HuH-7.5 (cell line): ENCODE measurements at places on chromosomes 2 and 18.

DNA sequence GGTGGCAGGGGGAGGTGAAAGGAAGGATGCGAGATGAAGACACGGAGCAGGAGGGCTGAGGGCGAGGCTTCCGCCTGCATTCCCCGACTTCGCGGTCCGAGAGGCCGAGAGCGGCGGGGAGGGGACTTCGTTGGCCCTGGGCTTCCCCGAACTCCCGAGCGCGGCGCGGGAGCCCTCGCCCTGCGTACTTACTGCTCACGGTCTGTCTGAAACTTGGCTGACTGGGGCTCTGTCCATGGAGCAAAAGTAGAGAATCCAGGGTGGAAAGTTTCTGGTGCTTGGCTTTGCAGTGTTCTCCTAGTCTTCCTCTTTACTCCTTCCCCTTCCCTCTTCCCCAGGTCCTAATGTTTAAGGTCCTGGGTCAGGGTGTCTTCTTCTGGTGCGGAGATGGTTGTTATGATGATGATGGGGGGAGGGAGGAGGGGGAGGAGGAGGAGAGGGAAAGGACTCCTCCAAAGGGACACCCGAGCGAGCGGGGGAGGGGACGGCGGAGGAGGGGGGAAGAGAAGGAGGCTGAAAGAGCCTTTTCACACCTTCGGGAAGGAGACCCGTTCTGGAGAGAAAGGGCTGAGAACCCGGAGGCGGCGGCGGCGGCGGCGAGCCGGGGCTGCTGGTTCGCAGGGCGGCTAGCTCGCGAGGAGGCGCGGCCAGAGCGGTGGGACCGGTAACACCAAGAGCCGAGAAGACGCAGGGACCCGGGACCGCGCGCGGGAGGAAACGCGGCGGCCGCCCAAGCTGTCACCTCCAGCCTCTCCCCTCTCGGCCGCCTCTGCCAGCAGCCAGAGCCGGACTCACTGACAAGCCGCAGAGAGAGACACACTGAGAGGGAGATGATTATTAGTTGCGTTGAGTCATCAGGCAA is at the start of gene SATB2:
Gene SATB2, minus strand, starts transcription at position 793 of the 862 bp plus-strand sequence. CDS start 1,902 bp downstream, outside the sequence.
- no peak for DNase-seq

DNA sequence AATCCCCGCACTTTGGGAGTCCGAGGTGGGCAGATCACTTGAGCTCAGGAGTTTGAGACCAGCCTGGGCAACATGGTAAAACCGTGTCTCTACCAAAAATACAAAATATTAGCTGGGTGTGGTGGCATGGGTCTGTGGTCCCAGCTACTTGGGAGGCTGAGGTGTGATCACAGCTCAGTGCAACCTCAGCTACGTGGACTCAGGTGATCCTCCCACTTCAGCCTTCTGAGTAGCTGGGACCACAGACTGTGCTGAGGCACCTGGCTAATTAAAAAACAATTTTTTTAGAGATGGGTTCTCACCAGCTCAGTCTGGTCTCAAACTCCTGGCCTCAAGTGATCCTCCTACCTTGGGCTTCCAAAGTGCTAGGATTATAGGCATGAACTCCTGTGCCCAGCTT is 23.4 kb downstream of the ANKRD12 start:
- no peak for DNase-seq

GRCh38 chr2:121705390-121705789 is 31.3 kb downstream of the NIFK start:
- no peak for DNase-seq

GRCh38 chr2:158953926-158954763 is 14.3 kb upstream of the TANC1 start:
- no peak for DNase-seq

DNA sequence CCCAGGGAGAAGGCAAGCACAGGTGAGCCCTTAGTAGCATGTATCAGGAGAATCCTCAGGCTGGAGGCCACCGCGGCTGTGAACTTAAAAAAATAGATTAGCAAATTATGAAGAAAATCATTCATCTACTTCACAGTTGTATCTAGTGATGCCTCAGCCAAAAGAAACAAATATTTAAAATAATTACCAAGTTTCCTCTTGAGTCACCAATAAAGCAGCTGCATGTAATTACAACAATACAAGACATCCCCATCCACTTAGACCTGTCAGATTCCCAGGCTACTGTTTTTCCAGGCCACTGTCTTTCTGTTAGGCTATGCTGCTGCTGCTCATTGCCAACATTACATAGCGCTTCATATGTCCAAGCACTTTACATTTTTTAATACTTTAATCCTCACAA is 54.6 kb upstream of the PHLPP1 start:
- DNase-seq, result no peak

- DNase-seq, result no peak
Observed at GRCh38 chr2:46053564-46053963, 243.6 kb upstream of the EPAS1 start.

DNA sequence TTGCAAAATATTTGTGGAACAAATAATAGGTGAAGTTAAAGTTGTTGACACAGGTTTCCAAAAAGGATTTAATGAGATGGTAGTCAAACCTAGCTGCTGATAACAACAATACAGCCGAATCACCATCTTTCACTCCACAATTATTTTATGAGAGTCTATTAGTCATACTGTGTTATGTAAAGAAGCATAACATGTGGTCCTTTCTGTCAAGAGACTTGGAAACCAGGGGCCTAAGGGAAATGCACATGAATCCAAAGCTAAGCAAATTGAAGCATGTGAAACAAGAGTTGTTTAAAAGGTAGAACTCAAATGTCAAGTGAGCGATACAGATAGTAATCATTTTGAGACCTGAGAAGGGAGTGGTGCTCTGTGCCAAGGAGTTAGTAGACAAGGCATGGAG is 16.0 kb downstream of the CD28 start:
- DNase-seq, result no peak

DNA sequence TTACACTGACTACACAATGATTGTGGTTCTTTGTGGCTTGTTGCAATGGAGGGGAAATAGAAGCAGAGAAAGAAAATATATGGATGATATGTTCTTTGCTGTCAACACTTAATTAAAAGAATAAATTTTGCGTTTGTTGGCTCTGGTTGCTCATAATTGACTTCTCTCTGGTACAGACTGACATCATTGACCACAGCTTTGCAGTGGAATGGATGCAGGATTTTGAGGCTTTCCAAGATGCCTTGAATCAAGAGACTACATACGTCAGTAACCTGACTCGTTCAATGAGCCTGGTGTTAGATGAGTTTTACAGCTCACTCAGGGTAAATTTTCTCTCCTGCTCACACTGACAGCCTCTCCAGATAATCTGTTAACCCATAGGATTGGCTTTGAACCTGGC is 9.9 kb downstream of the GPN1 start:
- DNase-seq, result no peak
